ENCODE measurements at places on chromosomes 12 and 14. TPM values are rescaled to one million over a fixed set of nuclear protein-coding genes. Genes with fewer than 3 reads are reported as not detected.
A peak's percentile ranks its signal among the peaks of the same experiment; 100 is the strongest.

The STXBP6 gene
- total RNA-seq = 27.1 TPM

The ATP2B1 gene
- 48.9 TPM for total RNA-seq

DNA sequence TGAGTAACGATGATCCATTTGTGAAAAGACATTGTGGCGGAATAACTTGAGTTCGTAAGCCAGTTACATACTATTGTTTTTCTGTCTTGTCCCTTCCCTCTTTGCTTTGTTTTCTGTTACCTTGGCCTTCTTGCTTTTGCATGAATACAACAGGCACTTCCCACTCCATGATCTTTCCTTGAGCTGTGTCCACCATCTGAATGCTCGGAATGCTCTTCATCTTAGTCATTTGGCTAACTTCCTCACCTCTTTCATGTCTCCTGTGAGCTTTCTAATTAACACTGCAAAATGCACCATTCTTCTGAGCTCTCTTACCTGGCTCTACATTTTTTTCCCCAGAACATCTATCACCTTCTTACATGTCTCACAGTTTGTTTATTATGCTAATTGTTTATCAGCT, 10.0 kb downstream of the KNTC1 start:
- DNase-seq = peak; percentile 16

GRCh38 chr12:97300891-97301290, 161.7 kb upstream of the RMST start:
- DNase-seq = peak; percentile 3

DNA sequence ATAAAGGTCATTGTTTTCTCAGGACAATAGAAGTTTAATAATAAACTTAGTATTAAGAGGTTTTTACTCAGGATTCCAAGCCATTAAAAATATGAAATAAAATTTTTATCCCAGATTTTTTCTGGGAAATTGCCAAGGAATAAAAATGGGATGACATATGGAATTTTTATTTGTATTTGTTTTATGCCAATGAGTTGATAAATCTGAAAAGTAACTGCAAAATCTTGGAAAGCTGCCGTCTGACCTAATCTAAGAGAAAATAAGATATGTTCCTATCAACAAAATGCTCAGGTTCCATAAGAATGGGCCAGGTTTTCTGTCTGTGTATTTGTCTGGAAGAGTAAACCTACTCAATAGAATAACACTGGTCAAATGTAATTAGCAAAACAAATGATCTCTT, 22.2 kb upstream of the KERA start:
- no peak for DNase-seq

GRCh38 chr12:99600388-99600787, 47.2 kb upstream of the GARIN6 start:
- no peak for DNase-seq

DNA sequence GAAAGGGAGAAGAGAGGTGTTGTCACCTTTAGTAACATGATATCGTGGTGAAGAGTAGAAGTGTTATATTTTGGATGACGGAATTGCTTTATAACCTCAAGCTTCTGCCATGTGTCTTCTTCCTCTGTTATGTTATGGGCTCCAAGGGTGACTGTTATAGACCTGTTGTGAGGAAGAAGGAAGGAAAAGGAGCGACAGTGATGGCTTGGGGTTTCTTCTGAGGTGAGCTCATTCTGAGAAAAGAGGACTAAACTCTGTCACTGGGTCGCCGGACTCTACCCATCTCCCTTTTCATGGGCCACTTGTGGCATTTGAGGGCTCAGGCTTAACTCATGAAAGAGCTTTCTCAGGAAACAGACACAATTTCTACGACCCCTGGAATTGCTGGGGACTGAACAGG, 1.6 kb downstream of the CMA1 start:
- no peak for DNase-seq
